ENCODE measurements at places on chromosomes 5 and 9.

- no peak for DNase-seq
These were observed 17.0 kb upstream of the F2RL1 start for GRCh38 chr5:76801803-76802195.

DNA sequence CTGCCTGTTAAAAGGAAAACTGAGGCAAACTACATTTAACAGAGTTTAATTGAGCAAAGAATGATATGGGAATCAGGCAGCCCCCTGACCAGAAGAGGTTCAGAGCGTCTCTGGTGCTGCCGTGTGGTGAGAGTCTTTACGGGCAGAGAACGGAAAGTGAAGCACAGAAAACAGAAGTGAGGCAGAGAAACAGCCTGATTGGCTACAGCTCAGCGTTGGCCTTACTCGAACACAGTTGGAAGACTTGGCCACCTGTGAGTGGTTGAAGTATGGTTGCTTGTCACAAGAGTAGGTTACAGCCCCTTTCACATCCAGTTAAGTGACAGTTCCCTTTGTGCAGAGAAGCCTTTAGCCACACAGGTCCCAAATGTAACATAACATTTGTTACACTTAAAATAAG lies 16.9 kb upstream of the FBP1 start:
- no peak for DNase-seq

DNA sequence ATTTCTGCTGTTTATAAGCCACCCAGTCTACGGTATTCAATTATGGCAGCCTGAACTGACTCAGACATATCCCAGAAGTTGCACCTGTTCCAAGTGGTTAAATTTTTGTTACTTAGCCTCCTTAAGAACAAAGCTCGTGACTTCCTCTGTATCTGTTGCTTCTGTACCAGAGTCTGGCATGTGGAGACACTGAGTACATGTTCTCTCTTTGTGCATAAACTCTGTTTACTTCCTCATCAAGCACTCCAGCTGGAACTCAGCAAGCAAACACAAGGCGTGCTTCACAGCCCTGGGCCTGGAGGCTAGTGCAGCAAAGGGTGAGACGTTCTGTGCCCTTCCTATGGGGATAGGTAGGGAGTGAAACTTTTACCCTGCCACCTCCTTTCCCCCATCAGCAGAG lies 19.0 kb downstream of the C9orf152 start:
- DNase-seq: no peak

GRCh38 chr5:153153086-153153485 lies 337.4 kb upstream of the GRIA1 start:
- DNase-seq: no peak

DNA sequence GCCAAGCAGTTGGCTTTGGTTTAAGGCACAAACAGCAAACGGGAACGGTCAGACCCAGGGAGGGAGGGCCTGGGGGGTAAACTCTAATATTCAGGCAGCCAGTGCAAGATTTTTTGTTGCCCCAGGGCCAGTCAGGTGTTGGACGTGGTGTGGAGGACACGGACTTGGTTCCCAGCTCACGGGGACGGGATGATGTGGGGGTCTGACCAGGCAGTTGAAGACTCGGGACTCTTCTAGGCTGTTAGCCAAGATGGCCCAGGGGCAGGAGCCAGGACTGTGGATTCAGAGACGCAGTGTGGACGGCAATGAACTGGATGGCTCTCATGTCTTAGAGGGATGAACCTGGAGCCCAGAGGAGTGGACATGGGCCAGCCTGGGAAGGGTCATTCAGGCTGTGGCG lies 169.2 kb downstream of the C9orf50 start:
- DNase-seq: no peak

DNA sequence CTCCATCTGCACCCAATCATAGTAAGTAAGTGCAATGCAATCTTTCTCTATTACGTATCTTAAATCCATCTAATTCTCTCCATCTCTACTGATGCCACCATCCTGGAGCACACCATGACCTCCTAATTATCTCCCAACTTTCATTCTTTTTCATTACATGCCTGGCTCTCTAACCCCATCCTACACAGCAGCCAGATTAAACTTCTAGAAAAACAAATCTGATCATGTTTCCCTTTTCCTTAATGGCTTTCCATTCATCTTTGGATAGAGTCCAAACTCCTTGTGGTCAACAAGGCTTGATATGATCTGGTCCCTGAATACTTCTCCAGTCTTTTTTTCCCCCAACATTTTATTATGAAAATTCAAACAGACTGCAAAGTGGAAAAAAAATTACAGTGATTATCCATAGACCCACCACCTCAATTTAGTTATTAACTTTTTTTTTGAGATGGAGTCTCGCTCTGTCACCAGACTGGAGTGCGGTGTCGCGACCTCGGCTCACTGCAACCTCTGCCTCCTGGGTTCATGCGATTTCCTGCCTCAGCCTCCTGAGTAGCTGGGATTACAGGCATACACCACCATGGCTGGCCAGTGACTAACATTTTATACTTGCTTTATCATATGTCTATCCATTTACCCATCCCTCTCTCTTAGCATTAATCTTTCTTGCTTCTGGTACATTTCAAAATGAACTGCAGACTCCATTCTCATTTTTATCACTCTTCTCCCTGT lies 5.2 kb downstream of the PPP2R2B start:
- no peak for DNase-seq

DNA sequence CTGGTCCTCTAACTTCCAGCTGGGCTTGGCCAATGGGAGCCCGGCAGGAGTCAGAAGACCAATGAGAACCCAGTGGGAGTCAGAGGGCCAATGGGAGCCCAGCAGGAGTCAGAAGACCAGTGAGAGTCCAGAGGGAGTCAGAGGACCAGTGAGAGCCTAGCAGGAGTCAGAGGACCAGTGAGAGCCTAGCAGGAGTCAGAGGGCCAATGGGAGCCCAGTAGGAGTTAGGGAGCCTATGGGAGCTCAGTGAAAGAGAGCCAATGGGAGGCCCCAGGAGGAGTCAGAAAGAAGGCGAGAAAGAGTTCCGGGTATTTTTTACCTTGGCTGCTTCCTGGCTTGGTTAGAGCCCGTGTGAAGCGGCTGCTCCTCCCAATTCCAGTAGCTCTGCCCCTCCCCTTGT lies 191.0 kb downstream of the GABBR2 start:
- DNase-seq: no peak

DNA sequence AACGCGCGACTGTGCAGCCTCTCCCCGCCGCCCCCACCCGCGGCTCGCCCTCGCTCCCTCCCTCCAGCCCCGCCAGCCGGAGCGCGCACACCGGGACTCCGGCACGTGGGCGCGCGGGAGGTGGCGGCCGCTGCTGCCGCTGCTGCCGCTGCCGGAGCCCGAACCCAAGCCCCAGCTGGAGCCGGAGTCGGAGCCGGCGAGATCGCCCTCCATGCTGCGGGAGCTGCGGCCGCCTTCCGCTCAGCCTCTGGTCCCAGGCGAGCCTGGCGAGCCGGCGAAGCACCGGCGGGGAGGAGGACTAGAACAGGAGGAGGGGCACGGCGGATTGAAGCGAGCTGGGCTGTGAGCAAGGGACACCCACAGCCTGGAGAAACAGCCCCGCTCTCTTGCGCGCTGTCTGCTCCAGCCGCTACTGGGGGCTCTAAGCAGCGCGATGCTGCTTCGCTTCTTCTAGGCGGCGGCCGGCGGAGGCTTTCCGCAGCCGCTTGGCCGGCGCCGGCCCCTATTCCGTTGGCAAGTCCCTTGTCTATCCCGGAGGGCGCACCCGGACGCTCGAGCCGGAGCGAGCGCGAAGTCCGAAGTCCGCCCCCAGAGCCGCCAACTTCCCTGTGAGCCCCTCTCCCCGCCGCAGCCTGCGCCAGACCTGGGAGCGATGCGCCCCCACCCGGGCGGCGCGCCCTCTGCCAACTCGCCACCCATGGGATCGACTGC lies 598.7 kb upstream of the SGCD start:
- DNase-seq: no peak

DNA sequence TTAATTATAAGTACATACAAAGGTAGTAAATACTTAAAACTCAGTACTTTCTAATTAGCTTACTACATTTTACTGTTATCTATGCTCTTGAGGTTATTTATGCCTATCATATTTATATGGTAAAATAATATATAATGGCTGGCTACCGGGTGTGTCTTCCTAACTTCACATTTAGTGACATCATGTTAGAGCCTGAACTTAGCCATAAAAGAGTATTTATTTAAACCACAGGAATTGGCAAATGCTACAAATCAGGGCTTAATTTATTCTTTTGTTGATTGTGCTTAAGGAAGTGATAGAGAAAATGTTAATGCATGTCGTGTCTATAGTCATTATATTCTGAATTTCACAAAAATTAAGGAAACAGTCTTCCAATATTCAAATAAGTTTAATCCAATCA lies 73.1 kb downstream of the NDUFAF2 start:
- DNase-seq: no peak

DNA sequence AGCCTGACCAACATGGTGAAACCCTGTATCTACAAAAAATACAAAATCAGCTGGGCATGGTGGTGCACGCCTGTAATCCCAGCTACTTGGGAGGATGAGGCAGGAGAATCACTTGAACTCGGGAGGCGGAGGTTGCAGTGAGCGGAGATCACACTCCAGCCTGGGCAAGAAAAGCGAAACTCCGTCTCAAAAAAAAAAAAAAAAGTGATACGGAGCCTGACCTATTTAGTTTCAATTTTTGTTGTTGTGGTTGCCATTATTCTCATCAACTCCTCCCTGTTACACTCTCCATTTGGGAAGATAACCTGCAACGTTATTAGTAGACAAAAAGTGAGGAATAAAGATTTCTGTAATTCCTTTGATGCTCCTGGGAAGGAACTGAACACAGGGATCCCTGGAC lies 1.3 kb downstream of the STOM start:
- no peak for DNase-seq

DNA sequence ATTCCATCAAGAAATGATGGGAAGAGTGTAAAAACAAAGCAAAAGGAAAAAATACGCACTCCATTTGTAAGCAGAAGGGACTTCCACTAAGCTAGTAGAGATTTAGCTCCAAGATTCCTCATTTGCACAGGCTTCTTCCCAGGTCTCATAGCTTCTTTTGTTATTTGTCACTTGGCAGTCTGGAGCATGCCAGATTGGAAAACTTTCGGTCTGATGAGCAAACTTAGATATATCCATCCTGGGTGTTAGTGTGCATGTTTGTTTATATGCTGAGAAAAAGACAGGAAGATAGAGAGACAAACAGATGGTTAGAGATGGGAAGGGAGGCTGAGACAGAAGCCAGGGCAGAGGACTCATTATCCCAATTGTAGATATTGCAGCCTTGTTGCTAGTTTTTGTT lies 1644.5 kb upstream of the NUDT12 start:
- DNase-seq: no peak

DNA sequence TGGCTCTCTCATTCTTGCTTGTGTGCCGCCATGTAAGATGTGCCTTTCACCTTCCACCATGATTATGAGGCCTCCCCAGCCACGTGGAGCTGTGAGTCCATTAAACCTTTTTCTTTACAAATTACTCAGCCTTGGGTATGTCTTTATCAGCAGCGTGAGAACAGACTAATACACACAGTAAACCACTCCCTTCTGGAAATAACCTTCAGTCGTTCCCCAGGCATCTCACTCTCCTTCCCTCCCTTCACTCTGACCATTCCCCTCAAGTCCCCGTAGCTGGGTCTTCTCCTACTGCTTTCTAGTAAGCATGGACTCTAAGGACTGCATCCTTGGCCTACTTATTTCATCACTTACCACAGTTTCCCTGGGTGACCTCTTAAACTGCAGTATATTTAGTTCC lies 493.9 kb downstream of the CCDC171 start:
- DNase-seq: no peak

GRCh38 chr9:87520172-87520683 lies 22.6 kb downstream of the DAPK1 start:
- no peak for DNase-seq

DNA sequence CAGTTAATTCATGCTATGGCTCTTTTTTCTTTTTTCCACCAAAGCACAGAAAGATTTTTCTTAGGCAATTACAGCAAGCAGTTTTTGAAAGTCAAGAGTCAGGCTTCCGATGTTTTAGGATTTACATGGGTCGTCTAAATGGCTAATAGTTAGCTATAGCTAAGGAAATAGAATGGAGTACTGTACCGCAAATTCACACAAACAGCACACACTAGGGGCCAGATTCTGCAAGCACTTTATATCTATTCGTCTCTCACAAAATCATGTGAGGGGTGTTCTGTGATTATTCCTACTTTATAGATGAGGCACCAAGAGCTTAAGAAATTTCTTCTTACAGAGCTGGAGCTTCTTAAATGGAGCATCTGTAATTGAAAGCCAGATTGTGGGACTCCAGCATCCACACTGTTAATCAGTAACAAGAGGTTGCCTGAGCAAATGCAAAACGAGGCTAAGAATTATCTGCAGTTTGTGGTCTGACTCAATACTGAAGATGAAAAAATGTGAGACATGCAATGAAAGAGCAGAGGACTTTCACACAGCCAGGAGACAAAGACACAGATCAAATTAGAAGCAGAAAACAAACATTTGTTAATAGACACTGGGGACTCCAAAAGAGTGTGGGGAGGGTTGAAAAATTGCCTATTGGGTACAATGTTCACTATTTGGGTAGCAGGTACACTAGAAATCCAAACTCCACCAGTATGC lies 62.7 kb upstream of the CTXN3 start:
- DNase-seq: no peak

DNA sequence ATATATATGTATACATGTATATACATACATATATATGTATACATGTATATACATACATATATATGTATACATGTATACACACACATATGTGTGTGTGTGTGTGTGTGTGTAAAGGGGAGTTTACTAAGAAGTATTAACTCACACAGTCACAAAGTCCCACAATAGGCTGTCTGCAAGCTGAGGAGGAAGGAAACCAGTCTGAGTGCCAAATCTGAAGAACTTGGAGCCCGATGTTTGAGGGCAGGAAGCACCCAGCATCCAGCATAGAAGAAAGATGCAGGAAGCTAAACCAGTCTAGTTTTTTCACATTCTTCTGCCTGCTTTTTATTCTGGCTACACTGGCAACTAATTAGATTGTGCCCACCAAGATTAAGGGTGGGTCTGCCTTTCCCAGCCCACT lies 591.5 kb downstream of the PRR16 start:
- DNase-seq: no peak

- no peak for DNase-seq
These were observed 239.7 kb downstream of the MLLT3 start for GRCh38 chr9:20382460-20383071.

DNA sequence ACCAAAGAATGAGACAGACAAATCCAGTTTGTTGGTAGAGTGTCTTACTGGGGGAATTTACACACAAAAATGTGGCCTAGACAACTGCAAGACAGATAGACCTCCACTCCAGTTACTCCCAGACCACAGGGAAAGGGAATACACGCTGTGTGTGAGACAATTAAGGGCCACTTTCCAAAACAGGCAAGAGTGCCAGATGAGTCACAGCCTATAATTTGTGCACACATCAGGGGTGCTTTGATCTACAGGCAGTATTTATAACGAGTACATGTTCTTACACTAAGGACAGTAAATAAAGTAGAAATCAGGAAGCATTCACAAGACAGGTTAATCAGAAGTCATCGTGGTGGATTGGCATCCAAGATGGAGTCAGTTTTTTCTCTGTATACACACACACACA lies 114.8 kb downstream of the ZNF622 start:
- no peak for DNase-seq

DNA sequence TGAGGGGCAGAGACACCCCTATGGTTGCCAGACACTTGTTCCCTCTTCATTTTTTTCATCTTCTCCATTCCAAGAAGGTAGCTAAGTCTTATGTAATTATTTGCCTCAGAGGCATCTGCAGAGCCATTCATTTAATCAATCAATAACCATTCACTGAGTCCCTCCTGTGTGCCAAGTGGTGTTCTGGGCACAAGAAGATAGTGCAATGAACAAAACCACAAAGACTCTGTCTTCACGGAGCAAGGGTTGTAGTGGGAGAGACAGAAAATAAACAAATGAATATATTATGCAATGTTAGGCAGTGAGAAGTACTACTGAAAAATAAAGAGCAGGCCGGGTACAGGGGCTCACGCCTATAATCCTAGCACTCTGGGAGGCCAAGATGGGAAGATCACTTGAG lies 41.4 kb upstream of the CTNNA1 start:
- no peak for DNase-seq
